ENCODE measurements at places on chromosomes 11 and 22.

- DNase-seq: no peak
Observed at GRCh38 chr11:102518296-102519094, 12.1 kb downstream of the MMP7 start.

- peak; percentile 70 for DNase-seq
Observed at GRCh38 chr22:43042101-43042780, 27.3 kb upstream of the PACSIN2 start.

DNA sequence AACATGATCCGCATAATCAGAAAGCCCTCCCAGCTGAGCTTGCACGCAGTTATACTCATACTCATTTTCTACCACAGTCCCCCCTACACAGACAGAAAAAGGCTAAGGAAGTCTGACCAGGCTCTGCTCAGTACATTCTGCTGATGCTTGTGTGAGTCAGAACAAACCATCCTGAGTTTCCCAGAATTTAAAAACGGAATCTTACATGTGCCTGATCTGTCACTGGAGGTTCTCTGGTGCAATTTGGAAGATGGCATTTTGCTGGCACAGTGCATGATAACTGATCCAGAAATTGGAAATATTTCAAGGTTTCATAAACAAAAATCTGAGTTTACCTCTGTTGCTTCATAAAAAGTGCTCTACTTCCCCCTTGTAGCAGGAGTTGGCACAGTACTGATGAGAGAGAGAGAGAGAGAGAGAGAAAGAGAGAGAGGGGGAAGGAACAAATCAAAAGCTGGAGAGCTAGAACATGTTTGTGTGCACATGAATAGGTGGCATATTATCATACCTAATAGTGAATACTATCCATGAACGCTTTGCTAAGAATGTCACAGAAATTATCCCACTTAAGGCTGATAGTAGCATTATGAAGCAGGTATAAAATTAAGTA is 1085.3 kb downstream of the DLG2 start:
- peak; percentile 66 for DNase-seq

DNA sequence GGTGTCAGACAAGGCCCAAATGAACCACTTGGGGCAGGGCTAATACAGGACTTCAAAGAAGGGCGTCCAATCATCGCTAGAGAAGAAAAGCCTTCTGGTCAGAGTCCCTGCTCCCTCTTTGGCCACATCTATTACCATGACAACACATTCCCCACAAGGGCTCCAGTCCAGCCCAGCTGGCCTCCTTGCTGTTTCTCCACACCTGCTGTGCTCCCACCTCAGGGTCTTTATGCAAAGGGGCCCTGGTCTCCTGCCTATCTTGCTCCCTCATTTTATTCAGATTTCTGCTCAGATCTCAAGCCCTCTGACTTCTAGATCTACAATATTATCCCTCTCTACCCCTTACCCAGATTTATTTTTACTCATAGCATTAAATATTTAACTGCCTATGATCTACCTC is 58.0 kb upstream of the KIRREL3 start:
- DNase-seq: no peak

GRCh38 chr11:63590024-63590788 is 24.0 kb downstream of the PLAAT3 start:
- no peak for DNase-seq

DNA sequence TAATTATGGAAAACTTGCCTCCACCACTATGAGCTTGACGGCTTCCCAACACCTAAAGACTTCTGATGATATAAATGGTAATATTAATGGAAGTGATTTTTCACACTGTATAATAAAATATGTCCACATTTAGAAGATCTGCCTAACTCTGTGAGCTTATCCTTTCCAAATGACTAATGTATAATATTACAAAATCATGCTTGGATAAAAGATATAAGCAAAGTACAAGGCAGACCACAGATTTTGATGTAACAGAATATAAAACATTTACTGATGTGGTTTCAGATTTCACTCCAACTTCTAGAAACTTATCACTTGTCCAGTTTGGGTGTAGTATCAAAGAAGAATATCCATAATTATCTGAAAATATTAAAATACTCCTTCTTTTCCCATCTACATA is 36.9 kb downstream of the GALNT18 start:
- DNase-seq: no peak

All from astrocyte of the spinal cord (primary cell).